ENCODE measurements at places on chromosomes 11 and 22. TPM values are rescaled to one million over a fixed set of nuclear protein-coding genes. Genes with fewer than 3 reads are reported as not detected.

DNA sequence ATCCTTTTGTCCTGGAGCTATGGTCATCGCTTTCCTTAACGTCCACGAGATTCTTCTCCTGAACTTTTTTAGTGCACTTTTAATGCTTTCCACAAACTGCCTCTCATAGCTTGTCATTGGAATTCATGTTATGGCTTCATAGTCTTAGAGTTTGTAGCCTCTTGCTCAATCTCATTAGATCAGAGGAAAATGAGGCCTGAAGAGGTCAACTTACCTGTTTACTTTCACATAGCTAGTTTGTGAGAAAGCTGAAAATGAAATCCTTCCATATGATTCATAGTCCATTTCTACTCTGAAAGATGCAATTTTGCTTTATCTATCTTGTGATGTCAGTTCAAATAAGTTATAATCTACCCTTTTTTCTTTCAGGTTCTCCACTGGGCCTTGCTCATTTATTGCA, 1747.2 kb upstream of the RAG2 start:
- H3K4me1 ChIP-seq, result no peaks in the 10 kb centered on the region
- H3K4me3 ChIP-seq, result no peak overlapping the region
- H3K27ac ChIP-seq, result no peak overlapping the region
- no peaks in the 10 kb centered on the region for H3K36me3 ChIP-seq
- H3K27me3 ChIP-seq, result no peaks in the 10 kb centered on the region

SPON1 gene
- total RNA-seq, result 36.9 TPM

GRCh38 chr11:43392713-43393112, 34.0 kb downstream of the TTC17 start:
- peaks cover 5% of the 10 kb centered on the region for H3K36me3 ChIP-seq
- H3K27ac ChIP-seq, result no peak overlapping the region
- DNase-seq, result no peak

DNA sequence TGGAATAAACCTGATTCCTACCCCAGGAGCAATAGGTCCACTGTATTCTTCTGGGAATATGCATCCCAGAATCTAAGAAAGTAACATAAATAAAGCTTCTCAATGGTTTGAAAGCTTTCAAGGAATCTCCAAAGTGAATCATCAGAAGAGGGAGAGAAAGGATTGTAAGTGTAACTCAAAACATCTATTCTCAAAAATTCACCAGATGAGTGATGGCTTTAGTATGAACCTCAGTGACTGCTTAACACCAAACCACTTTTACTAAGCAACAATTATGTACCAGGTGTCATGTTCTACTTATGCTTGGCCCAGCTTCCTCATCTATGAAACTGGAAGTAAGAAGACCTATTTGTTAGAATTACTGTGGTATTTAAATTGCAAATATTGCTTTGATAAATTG, 7.4 kb downstream of the RAB38 start:
- no peak for DNase-seq
- H3K36me3 ChIP-seq, result no peaks in the 10 kb centered on the region
- H3K4me1 ChIP-seq, result no peaks in the 10 kb centered on the region
- no peak overlapping the region for H3K4me3 ChIP-seq

- H3K4me3 ChIP-seq, result no peak overlapping the region
- peak; percentile 88 for DNase-seq
- H3K27ac ChIP-seq, result peak overlapping the region; percentile 85
- no peaks in the 10 kb centered on the region for H3K4me1 ChIP-seq
Measured at GRCh38 chr22:23256986-23257888, 76.9 kb downstream of the BCR start.

- no peaks in the 10 kb centered on the region for H3K27me3 ChIP-seq
- no peak overlapping the region for H3K27ac ChIP-seq
- no peak for DNase-seq
- H3K4me1 ChIP-seq, result no peaks in the 10 kb centered on the region
- H3K4me3 ChIP-seq, result no peak overlapping the region
- no peaks in the 10 kb centered on the region for H3K36me3 ChIP-seq
Measured at GRCh38 chr22:42388130-42388797, 43.9 kb downstream of the NFAM1 start.

CADM1 gene
- 9.8 TPM for total RNA-seq

DNA sequence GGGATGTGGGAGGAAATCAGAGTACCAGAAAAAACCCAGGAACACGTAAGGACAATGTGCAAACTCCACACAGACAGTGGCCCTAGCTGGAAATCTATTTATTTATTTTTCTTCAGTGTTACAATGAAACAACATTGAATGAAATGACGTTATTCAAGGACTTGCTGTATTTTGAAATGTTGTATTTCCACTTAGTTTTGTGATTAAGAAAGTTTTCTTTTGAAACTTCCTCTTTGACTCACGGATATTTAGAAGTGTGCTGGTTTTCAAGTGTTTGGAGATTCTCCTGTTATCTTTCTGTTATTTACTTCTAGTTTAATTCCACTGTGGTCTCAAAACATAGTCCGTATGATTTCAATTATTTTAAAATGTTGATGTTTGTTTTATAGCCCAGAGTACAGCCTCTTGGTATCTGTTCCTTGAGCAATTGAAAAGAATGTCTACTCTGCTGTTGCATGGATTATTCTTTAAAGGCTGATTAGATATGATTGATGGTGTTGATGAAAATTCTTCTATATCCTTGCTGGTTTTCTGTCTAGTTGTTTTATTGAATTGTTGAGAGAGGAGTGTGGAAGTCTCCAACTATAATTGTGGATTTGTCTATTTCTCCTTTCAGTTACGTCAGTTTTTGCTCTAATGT, 141.0 kb downstream of the ARHGAP20 start:
- no peak overlapping the region for H3K4me3 ChIP-seq
- no peak overlapping the region for H3K27ac ChIP-seq
- no peaks in the 10 kb centered on the region for H3K27me3 ChIP-seq
- no peaks in the 10 kb centered on the region for H3K4me1 ChIP-seq

BDNF gene
- 0.75 TPM for total RNA-seq

- no peak for DNase-seq
- no peaks in the 10 kb centered on the region for H3K36me3 ChIP-seq
Measured at GRCh38 chr11:44255406-44256071, 54.4 kb downstream of the ALX4 start.

- no peak overlapping the region for H3K4me3 ChIP-seq
- no peaks in the 10 kb centered on the region for H3K4me1 ChIP-seq
- no peaks in the 10 kb centered on the region for H3K27me3 ChIP-seq
- no peak for DNase-seq
- no peaks in the 10 kb centered on the region for H3K36me3 ChIP-seq
Measured at GRCh38 chr11:125953401-125953935, 7.6 kb downstream of the VSIG10L2 start.

GRCh38 chr11:12430954-12431595, 53.7 kb downstream of the PARVA start:
- H3K4me1 ChIP-seq, result peaks cover 23% of the 10 kb centered on the region
- H3K27ac ChIP-seq, result peak overlapping the region; percentile 69

HEPACAM gene
- total RNA-seq, result 0.30 TPM

GLYAT gene
- total RNA-seq, result not detected

DNA sequence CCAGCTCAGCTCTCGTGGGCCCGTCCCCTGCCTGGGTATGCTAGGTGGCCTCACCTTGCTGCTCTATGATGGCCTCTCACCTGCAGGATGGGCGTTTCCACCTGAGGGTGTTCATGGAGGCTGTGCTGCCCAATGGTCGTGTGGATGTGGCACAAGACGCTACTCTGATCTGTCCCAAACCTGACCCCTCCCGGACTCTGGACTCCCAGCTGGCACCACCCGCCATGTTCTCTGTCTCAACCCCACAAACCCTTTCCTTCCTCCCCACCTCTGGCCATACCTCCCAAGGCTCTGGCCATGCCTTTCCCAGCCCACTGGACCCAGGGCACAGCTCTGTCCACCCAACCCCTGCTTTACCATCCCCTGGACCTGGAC, 2.1 kb downstream of the ZP1 start:
- no peak for DNase-seq
- no peaks in the 10 kb centered on the region for H3K36me3 ChIP-seq
- H3K4me1 ChIP-seq, result no peaks in the 10 kb centered on the region

- H3K36me3 ChIP-seq, result peaks cover 2% of the 10 kb centered on the region
- no peaks in the 10 kb centered on the region for H3K27me3 ChIP-seq
- H3K27ac ChIP-seq, result no peak overlapping the region
Measured at GRCh38 chr11:16853266-16853665, 114.8 kb downstream of the C11orf58 start.

DNA sequence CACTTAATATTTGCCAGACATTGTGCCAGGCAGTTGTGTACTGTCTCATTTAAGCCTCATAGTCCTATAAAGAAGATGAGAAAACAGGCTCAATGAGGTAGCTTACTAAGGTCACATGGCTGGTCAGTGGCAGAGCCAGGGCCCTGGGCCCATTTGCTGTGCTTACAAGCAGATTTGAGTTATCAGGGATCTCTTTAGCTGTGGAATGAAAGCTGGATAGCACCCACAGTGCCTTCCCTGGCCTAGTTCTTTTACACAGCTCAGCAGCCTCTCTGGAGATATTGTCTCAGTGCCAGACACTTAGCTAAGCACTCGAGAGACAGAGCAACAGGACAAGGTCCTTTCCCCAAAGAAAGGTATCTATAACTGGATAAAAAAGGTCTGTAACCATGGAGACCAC, 6.1 kb downstream of the TMEM86A start:
- no peak overlapping the region for H3K27ac ChIP-seq
- no peaks in the 10 kb centered on the region for H3K27me3 ChIP-seq
- no peaks in the 10 kb centered on the region for H3K36me3 ChIP-seq

DNA sequence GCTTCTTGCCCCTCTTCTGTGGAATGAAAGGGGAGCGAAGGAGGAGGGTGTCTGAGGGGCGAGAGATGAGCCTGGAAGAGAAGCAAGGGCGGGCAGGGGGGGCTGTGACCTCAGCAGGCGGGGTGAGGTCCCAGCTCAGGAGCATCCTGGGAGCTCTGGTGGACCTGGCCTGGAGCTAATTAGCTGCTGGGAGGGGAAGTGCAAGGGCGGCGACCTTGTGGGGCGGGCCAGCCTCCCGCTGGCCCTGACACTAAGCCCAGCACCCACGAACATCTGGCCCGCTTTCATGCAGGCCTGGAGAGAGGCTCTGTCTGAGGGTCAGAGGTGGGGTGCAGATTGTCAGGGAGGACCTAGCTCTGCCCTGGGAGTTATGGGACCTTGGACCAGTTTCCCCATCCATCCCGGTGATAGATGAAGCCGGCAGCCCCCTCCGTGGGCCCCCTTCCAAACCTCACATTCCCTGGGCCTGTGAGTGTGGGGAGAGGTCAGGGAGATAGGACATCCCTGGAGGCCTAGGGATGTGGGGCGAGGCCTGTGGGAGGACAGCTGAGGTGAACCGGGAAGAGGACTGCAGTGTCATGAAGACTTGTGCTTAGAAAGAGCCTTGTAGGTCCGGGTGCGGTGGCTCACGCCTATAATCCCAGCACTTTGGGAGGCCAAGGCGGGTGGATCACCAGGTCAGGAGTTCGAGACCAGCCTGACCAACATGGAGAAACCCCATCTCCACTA, 28.5 kb upstream of the CD82 start:
- no peak overlapping the region for H3K27ac ChIP-seq
- no peaks in the 10 kb centered on the region for H3K36me3 ChIP-seq
- no peak for DNase-seq
- no peaks in the 10 kb centered on the region for H3K4me1 ChIP-seq

GRCh38 chr11:83645561-83645960, 359.4 kb upstream of the CCDC90B start:
- H3K27ac ChIP-seq, result no peak overlapping the region
- no peak overlapping the region for H3K4me3 ChIP-seq
- no peak for DNase-seq
- no peaks in the 10 kb centered on the region for H3K27me3 ChIP-seq

DNA sequence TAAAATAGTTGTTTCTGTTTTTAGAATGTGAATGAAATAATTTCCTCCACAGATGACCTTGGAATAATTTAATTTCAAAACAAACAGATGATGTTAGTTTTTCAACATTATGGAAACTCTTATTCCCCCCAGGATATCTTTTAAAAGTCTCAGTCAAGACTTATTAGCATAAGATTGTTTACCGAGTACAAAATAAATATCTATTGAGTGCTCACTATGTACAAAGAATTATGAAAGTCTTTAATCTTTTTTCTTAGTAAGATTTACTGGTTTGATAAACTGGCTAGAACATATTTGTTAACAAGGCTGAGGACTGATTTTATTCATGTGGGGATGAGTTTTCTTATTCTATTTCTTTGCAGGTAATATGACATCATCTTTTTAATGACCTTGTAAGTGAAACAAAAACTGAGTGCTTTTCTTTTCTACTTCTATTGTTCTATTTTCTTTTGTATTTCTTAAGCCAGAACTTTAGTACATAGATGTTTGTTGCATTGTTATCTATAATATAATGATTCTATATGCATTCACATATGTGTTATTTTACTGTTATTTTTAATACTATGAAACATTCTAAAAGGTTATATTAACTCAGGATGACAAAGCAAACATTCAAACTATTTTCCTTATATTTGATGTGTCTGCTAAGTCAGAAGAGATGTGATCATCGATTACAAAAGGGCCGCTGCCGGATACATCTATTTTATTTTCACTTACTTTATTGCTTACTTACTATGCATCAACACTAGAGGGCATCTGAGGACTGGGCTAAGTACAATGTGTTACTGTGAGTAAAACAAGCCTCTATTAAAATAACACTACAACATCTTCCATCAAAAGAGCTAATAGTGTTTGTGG, 111.0 kb upstream of the ARHGAP42 start:
- no peak overlapping the region for H3K27ac ChIP-seq
- no peaks in the 10 kb centered on the region for H3K27me3 ChIP-seq
- H3K4me1 ChIP-seq, result no peaks in the 10 kb centered on the region
- H3K4me3 ChIP-seq, result no peak overlapping the region
- no peaks in the 10 kb centered on the region for H3K36me3 ChIP-seq

DNA sequence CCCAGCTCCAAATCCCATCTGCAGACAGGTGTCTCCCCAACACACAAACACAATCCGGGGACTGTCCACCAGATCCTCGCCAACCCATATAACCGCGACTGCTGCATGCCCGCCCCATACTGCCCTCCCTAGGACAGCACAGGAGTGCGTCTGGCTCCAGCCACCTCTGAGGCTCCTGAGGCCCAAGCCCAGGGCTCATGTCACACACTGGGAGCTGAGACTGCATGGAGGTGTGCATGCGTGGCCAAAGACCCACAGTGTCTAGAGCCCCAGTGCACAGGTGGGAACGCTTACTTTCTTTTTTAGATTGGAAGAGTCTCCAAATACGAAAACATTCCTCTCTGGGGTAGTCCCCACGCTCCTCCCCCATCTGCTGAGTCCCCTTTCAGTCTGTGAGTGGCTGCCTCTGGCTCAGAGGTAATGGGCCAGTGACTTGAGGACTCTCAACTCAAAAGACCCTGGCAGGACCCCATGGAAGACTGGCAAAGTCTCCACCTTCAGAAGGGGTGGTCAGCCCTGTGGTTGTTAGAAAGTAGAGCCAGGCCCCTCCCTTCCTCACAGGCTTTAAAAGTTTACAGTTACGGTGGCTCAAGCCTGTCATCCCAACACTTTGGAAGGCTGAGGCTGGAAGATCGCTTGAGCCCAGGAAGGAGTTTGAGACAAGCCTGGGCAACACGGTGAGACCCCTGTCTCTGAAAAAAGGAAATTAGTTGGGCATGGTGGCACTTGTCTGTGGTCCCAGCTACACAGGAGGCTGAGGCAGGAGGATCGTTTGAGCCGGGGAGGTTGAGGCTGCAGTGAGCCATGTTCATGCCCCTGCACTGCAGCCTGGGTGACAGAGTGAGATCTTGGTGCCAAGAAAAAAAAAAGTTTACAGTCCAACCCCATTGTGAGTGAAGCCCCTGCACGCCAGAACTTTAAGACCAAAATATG, 2.3 kb downstream of the CBX7 start:
- H3K36me3 ChIP-seq, result no peaks in the 10 kb centered on the region
- no peaks in the 10 kb centered on the region for H3K27me3 ChIP-seq

GRCh38 chr22:49371325-49372110, 456.2 kb downstream of the BRD1 start:
- H3K4me3 ChIP-seq, result no peak overlapping the region
- no peak overlapping the region for H3K27ac ChIP-seq
- no peaks in the 10 kb centered on the region for H3K4me1 ChIP-seq
- DNase-seq, result no peak
- H3K36me3 ChIP-seq, result no peaks in the 10 kb centered on the region

TRIM64 gene
- not detected for total RNA-seq

ART5 gene
- total RNA-seq, result not detected

All from aorta (tissue), 5 donors.